Nephron progenitor cell (in vitro differentiated cells): ENCODE measurements at places on chromosomes 12 and 14.

DNA sequence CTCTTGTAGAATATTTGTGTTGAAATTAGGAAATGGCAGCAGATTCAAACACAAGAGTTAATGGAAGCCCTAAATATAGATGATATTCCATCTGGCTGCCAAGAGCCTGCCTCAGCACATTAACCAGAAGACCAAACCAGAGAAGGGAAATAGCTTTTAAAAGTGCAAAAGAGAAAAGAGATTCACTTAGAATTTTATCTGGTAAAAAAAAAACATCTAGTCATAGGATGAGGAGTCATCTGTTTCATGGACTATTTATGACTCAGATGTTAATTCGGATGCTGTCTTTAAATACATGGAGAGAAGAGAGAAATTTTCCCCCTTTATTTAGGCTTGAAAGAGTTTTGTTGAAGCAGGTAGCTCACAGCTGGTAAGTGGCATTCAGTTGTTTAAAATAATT is 201.6 kb upstream of the NUDT4 start:
- no peak for DNase-seq

DNA sequence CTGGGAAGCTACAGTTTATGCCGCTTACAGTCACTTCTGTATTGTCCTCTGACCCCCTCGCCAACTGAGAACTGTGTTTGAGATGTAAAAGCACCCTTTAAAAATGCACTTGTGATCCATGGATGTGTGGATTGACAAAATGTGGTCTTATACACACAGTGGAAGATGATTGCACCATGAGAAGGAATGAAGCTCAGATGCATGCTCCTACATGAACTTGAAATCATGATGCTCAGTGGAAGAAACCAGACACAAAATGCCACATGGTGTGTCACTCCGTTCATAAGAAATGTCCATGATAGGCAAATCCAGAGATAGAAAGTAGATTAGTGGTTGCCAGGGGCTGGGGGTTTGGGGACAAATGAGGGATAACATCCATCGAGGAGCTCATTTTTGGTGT is 58.0 kb downstream of the PITPNM2 start:
- no peak for DNase-seq

DNA sequence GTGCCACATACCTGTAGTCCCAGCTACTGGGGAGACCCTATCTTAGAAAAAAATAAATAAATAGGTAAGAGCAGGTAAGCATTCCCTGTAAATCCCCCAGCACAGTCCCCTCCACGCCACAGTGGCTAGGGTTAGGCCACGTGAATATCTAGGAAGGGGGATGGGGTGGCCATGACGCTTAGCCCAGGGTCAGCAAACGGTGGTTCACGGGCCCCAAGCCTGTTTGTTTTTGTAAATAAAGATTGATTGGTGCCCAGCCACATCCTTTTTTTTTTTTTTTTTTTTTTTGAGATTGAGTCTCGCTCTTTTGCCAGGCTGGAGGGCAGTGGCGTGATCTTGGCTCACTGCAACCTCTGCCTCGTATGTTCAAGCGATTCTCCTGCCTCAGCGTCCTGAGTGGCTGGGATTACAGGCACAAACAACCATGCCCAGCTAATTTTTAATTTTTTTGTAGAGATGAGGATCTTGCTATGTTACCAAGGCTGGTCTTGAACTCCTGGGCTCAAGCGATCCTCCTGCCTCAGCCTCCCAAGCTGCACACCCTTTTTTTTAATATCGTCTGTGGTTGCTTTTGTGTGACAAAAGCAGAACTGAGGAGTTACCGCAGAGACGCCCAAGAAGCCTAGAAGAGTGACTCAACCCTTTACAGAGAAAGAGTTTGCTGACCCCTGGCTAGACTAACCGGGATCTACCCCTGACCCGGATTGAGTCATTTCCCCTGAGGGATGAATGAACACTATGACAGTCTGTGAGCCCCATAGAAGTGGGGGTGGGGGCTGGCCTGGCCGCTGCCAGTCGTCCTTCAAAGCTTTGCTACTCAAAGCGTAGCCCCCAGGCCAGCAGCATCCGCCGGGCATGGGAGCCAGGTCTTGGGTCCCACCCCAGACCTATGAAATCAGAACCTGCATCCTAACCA is 113.7 kb upstream of the NCOR2 start:
- DNase-seq = no peak

DNA sequence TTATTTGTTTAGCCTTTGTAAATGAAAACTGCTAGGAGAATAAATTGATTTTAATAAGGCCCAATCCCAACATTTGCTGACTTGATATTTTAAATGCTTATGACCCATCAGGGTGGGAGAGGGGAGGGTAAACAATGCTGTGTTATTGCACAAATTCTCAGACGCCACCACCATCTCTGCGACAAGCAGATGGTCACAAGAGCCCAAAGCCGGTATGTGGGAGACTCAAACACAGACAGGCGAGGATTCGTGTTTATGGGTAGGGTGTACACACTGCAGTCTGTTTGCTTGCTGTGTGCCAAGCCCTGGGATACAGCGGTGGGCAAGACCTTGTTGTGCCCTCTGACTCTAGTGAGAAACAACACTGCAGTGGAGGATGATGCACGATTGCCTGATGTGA is 39.2 kb upstream of the PWP1 start:
- no peak for DNase-seq

DNA sequence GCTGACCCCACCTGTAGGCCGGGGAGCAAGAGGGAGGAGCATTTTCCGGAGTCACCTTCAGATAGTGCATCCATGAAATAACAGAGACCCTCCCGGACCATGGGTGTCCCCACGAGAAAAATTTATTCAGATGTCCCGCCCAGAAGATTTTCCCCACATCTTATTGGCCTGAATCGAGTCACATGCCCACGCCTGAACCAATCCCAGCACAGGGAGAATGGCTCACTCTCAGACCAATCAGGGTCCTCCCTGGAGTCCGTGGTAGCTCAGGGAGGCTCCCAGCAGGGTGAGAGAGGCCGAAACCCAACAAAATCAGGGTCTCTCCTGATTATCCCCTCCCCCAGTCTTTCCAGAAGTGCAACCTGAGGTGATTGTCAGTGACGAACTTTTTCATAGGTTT is 16.4 kb upstream of the NCOR2 start:
- no peak for DNase-seq

DNA sequence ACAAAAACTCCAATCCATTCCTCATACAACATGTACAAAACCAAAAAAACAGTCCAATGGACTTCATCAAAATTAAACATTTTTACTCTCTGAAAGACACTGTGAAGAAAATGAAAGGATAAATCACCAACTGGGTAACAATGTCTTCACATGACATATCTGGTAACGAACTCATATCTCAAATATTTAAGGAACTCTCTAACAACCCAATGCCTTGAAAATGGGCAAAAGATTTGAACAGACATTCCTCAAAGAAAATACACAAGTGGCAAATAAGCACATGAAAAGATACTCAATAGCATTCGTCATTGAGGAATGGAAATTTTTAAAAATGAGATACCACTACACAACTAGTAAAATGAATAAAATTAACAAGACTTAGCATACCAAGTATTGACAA is 198.7 kb upstream of the RASSF8 start:
- no peak for DNase-seq

GRCh38 chr14:37792124-37792523 is 196.7 kb downstream of the TTC6 start:
- DNase-seq = no peak

GRCh38 chr12:72610854-72611358 is 338.7 kb downstream of the TRHDE start:
- DNase-seq = no peak

DNA sequence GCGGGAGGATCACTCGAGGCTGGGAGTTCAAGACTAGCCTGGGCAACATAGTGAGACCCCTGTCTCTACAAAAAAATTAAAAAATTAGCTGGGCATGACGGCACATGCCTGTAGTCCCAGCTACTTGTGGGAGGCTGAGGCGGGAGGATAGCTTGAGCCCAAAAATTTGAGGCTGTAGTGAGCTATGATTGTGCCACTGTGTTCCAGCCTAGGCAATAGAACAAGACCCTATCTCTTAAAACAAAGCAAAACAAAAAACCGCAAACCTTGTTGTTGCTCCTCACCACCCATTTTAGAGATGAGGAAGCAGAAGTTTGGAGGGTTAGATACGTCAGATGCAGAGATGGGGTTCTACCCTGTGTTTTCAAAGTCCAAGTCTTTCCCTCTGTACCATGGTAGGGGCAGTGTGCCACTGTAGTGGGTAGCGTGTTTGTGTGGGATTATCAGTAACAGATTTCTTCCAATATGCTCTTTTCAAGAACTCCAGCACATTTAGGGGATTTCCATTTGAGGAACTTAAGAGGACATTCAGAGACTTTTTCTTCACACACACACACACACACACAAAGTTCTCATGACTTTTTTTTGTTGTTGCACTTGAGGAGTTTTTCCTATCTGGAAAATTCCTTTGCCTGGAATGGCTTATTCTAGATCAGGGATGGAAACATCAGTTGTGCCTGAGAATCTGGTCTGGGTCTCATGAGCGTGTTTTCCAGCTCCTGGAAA is 186.5 kb downstream of the CHST11 start:
- no peak for DNase-seq

DNA sequence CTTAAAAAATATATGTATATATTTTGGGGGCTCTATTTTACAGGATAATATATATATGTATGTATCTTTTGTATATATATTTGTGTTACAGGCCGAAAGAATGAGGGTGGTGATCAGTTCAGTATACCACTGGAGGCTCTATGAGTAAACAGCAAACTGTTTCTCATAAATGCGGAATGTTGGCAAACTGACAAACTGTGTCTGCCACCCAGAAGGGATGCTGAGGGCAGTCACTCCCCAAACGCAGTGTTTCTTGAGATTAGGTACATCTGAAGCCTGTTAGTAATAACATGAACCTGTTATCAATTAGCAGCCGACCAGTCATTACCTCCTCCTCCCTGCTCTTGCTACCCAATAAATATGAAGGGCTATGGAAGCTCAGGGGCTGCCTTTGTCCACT is 20.8 kb downstream of the TNFAIP2 start:
- no peak for DNase-seq

- DNase-seq = no peak
Measured at GRCh38 chr14:77707355-77707723, 484 bp downstream of the ALKBH1 start.

DNA sequence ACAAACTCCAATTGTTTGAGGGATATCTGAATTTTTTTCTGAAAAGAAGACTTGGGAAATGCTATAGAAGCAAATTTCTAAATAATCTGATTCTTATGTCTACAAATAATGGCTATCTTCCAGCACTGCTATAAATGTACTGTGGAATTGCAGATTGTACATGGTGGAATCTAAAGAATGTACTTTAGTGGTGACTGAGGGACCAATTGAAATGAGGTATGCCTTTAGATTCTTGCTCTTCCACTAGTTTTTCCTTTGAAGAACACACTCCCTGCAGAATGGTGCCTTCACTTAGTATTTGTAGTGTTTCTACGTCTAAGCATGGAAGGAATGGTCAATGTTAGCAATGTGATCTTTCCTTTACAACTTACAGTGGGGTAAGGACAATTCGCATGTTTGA is 11.7 kb upstream of the PRB4 start:
- DNase-seq = no peak

DNA sequence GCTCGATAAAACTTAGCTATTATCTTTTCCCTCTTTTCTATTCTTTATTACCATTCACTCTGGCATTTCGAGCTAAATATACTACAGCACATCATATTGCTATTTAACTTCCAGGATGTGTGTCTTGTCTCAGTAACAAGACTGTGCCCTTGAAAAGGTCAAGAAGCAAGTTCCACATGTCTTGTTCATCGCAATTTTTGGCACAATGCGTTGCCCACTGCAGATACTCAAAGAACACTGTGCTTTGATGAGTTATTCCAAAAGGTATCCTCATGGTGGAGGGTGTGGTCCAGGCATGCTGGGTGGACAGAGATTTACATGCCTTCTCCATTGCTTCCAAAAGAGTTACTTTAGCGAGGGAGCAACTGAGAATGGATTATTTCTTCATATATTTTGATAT is 6.6 kb downstream of the E2F7 start:
- DNase-seq = no peak

DNA sequence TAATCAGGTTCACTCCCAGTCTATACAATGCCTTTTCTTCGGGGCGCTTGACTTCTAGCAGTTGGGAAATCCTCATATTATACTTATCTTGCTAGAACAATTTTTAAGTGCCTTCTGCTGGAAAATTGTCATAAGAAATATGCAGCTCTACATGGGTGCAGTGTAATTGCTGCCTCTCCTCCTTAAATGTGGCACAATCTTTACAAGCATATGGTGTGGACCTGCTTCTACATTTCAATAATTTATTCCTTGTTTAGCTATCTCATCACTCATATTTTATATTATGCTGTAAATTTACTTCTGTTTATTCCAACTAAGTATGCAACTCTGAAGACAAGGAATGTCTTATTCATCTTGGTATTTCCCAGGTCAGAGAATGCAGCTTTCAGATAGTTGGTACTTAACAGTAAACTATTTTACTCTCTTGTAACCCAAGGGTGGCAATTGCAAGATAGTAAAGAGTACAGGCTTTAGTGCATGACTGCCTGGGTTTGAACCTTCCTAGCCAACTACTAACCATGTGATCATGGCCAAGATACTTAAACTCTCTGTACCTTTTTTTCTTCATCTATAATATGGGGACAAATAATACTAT is 43.6 kb upstream of the GAS2L3 start:
- DNase-seq = no peak

DNA sequence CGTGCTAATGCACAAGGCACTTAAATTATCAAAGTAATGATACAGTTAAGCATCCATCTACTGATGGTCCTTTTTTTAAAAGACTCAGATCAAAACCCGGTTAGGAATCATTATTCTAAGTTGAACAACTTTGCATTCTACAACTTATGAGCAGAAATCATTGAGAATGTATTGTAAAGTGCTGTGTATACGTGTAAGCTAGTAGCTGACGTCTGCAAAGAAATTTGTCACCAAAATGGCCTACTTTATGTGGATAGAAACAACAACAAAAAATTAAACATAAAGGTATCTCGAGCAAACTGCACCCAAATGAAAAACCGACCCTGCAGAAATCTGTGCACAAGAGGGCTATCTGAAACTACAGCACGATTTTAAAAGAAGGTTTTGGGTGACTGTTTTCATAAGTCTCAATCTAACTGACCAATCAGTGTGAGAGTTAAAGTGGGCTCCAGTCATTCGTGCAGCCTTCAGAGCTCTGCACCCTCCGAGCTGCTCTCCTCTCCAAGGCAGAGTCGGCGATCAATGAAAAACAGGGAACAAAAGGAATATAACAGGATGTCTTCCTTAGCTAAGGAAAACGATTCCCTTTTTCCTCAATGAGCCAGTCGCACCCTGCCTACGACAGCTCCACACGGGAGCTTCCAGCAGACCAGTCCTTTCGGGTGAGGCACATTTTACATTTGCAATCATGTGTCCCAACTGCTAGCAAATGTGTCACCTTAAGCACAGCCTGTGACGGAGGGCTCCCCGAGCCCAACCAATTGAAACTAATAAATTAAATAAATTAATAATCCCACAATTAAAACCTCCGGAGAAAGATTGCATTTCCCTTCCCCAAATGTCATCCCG is 200.7 kb upstream of the FOXN3 start:
- DNase-seq = peak; percentile 14
